Activated CD8-positive, alpha-beta memory T cell treated with anti-CD3 and anti-CD28 coated beads for 48 hours (primary cell): ENCODE measurements at places on chromosomes 2 and 18.

- no peak for DNase-seq
Measured at GRCh38 chr2:100894105-100894795, 74.3 kb downstream of the NPAS2 start.

DNA sequence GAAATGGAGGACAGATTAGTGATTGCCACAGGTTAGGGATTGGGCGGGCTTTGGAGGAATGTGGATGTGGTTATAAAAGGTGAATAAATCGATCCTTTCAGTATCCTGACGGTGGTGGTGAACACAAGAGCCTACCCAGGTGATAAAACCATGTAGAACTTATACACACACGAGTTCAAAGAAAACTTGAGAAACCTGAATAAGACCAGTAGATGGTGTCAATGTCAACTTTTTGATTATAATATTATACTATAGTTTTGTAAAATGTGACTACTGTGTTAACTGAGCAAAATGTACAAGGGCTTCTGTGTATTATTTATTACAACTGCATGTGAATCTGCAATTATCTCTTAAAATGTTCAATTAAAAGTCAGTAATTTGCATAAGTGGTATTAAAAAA, 136.3 kb downstream of the ERBB4 start:
- no peak for DNase-seq

GRCh38 chr18:75173125-75173432, 35.9 kb downstream of the PTGR3 start:
- DNase-seq = no peak

- DNase-seq = no peak
Measured at GRCh38 chr18:79733135-79733701, 53.6 kb downstream of the CTDP1 start.

DNA sequence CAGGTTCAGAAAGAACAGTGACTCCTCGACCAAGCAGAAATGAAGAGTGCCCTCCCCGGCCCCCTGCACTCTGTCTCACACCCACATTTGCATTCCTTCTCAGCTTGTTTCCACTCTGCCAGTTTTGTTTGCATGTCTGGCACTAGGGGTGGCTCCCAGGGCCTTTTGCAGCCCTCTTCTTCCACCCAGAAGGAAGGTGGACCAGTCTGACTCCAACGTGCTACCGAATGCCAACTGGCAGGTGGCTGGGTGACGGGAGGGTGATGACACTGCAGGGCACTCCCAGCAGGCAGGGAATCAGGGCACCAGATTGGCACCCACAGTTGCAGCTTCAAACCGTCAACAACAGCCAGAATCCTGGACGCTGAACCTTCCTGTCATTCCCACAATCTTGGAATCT, 371.1 kb downstream of the TXNL1 start:
- DNase-seq = no peak
